ENCODE measurements at places on chromosomes 6 and 20.

GRCh38 chr6:148285205-148285604 lies 57.4 kb upstream of the SASH1 start:
- DNase-seq = no peak
- no peak overlapping the region for H3K27ac ChIP-seq
- H3K36me3 ChIP-seq = peaks cover 2% of the 10 kb centered on the region
- no peak overlapping the region for H3K4me3 ChIP-seq
- H3K4me1 ChIP-seq = no peaks in the 10 kb centered on the region
- H3K27me3 ChIP-seq = no peaks in the 10 kb centered on the region

DNA sequence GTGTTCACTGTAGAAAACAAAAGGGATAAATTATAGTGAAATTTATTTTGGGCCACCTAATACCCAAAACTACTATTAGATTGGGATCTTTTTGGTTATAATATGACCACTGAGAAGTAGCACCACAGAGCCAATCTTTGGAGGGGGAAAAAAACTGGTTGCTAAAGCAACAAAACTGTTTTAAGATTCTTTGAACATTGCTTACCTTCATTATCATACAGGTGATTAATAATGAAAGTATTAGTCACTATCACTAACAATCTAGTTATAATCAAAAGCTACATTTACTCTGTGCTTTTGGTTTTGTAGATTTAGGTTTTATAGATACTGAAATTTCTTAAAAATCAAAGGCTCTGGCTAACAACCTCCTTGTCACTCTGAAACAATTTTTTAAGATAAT lies 31.7 kb downstream of the STX7 start:
- no peaks in the 10 kb centered on the region for H3K27me3 ChIP-seq
- H3K4me1 ChIP-seq = peaks cover 44% of the 10 kb centered on the region
- no peak for DNase-seq
- no peak overlapping the region for H3K27ac ChIP-seq
- H3K4me3 ChIP-seq = no peak overlapping the region

GRCh38 chr20:3446779-3447178 lies 24.0 kb upstream of the ATRN start:
- H3K27me3 ChIP-seq = peaks cover 13% of the 10 kb centered on the region
- no peak overlapping the region for H3K27ac ChIP-seq
- no peaks in the 10 kb centered on the region for H3K4me1 ChIP-seq

DNA sequence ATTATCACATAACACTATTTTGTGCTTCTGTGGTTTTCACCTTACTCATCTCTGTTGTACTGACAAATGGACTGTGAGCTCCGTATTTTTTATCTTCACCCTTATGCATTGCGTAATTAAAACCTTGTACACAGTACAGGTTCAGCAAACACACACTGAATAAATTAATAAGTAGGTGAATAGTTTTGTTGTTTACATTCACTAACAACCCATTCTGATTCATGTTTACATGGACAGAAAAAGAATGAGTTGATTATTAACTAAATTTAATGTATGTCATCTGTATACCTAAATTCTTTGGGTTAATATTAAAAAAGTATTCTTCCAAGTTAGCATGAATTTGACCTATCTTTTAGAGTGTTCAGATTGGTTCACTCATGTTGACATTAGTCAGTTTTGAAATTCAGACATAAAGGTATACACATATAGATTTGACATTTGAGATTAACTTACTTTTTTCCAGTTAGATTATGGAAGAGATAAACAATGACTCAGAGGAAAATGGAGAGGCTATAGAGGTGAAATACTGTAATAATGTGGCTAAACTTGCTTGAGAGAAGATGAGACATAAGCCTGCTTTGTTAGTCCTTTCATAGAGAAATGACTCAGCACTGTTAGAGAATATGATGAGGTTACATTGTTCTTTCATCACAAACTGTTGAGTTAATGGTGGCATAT lies 541.7 kb upstream of the FLRT3 start:
- peaks cover 28% of the 10 kb centered on the region for H3K4me1 ChIP-seq
- DNase-seq = no peak
- H3K4me3 ChIP-seq = no peak overlapping the region
- peak overlapping the region; percentile 63 for H3K27ac ChIP-seq

DNA sequence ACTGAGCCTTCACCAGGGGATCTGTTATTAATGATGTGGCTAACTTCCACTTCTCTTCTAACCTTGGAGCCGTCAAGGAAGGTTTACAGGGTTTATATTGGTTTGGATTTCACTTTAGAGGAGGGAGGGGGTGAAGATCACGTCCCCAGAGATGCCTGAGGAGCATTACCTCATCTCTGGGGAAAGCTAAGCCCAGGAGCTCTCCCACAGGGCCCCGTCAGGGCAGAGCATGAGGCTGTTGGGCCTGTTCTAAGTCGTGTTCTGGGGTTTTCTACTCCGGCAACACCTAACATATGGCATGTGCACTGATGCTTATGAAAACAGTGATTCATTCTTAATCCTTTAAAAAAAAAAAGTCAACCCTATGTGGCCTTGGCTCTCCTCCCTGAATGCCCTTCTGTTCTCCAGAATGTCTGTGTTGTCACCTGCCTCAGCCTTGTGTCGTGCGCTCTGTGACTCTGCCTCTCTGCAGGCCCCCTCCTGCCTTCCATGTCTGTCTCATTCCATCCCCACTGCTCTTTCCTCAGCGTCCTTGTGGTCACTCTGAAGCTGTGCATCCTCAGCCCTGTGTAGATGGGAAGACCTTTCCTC lies 97.4 kb upstream of the JARID2 start:
- peaks cover 13% of the 10 kb centered on the region for H3K4me1 ChIP-seq
- peak; percentile 42 for DNase-seq
- H3K27ac ChIP-seq = peak overlapping the region; percentile 44
- H3K27me3 ChIP-seq = no peaks in the 10 kb centered on the region
- H3K36me3 ChIP-seq = no peaks in the 10 kb centered on the region

DNA sequence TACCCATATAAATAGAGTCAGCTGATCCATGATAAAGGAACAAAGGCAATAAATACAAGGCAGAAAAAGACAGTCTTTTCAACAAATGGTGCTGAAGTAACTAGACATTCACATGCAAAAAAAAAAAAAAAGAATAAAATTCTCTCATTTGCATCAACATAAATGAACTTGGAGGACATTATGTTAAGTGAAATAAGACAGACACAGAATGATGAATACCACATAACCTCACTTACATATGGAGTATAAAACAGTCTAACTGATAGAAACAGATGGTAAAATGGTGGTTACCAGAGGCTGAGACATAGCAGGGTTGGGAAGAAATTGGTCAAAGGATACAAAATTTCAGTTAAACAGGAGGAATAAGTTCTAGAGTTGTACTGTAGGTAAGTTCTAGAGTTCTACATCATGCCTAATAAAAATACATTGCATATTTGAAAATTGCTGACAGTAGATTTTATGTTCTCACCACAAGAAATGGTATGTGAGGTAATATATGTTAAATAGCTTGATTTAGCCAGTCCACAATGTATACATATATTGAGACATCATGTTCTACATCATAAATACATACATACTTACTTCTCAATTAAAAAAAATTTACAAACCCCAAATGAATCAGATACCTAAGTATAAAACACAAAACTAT lies 8.3 kb downstream of the ZNF322 start:
- no peak for DNase-seq
- H3K27ac ChIP-seq = no peak overlapping the region
- H3K27me3 ChIP-seq = no peaks in the 10 kb centered on the region
- H3K4me1 ChIP-seq = peaks cover under 1% of the 10 kb centered on the region

DNA sequence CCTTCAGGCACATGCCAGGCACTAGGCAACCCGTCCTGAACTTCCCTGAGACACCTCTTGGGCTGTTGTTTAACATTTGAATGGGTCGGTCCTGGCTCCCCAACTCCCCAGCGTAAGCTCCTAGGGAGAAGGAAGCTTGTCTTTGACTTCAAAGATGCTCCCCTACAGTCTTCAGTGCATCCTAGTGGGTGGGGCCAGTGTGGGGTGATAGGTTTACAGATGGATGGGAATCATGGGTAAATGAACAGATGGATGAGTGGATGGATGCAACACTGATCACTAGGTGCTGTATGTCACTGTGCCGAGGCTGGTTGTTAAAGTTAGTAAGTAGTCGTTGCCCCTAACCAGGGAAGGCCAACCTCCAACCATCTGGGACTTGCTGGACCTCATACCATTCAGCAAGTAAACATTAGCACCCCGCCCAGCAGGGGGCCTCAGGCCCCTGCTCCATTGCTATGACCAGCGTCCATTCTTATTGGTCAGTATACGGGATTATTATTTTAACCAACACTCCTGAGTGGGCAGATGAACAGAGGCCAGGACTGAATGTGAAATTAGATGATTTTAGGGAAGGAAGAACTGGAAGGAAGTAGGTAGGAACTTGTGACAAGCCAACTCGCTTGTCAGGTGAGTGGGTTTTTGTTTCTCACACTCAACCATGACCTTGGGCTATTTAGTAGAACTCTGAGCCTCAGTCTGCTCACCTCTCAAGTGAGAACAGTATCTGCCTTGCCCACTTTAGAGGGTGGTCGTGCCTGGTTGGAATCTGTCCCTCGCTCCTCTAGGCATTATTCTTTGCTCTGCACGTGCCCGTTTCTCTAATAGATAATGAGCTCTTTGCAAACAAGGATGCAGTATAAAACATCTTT lies 82.9 kb upstream of the FOXP4 start:
- H3K4me3 ChIP-seq = no peak overlapping the region
- DNase-seq = no peak
- H3K4me1 ChIP-seq = peaks cover 39% of the 10 kb centered on the region
- H3K27ac ChIP-seq = no peak overlapping the region

- H3K4me1 ChIP-seq = peaks cover 9% of the 10 kb centered on the region
- peaks cover 6% of the 10 kb centered on the region for H3K27me3 ChIP-seq
- H3K36me3 ChIP-seq = no peaks in the 10 kb centered on the region
- DNase-seq = no peak
- no peak overlapping the region for H3K4me3 ChIP-seq
Measured at GRCh38 chr6:155001934-155002333, 6.8 kb downstream of the TIAM2 start.

DNA sequence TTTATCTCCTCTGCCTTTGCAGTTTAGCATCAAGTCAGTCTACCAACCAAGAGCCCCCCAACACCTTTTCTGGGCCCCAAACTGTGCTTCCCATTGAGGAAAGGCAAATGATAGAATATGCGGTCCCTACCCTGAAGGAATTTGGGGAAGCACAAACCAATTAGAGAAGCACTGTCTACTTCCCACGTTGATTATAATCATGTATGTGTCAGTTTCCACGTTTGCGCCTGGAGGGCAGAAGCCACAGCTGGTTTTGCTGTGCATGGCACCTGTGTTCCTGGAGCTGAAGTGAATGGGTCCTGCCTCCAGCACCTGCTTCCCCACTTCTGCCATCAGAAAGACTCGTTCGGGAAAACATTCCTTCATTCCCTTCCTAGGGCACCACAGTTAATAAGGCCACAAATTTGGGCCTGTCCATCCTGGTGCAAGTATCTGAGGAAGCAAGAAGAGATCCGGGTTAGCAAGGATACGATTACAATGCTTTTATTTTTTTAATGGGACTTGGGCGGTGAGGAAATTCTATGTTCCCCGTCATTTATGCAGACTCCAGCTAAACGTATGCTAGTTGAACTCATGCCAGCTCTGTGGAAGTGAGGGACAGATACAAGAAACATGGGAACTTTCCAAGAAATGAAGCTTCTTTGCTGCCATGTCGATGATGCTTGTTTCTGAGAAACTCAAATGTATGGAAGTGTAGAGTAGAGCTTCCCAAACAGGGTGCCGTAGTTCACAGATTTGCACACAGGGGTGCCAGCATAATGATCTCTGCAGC lies 333.5 kb downstream of the NRN1 start:
- peaks cover 22% of the 10 kb centered on the region for H3K4me1 ChIP-seq
- no peak overlapping the region for H3K27ac ChIP-seq
- H3K4me3 ChIP-seq = no peak overlapping the region
- H3K27me3 ChIP-seq = no peaks in the 10 kb centered on the region
- no peaks in the 10 kb centered on the region for H3K36me3 ChIP-seq

GRCh38 chr20:13236990-13237720 lies 16.1 kb downstream of the ISM1 start:
- H3K4me1 ChIP-seq = no peaks in the 10 kb centered on the region
- H3K4me3 ChIP-seq = no peak overlapping the region
- no peaks in the 10 kb centered on the region for H3K36me3 ChIP-seq
- peaks cover 5% of the 10 kb centered on the region for H3K27me3 ChIP-seq

DNA sequence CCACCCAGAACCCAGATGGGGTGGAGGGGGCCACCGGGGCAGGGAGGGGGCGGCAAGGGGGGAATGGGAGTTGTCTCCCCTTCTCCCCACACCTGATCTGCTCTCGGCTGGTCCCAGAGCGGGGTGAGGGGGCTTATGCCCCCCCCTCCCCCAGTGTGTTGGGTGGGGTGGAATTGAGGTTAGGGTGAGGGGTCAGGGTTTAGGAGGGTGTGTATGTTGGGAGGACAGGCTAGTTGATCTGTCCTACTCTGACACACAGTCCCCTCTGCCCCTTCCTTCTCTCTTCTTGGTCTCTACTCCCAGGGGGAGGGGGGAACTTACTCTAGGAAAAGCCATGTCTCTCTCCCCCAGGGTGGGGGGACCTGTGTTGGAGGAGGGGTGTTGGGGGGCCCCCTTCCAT lies 1.9 kb upstream of the ZBTB9 start:
- DNase-seq = no peak
- H3K27ac ChIP-seq = no peak overlapping the region
- H3K4me3 ChIP-seq = no peak overlapping the region
- H3K27me3 ChIP-seq = no peaks in the 10 kb centered on the region
- H3K4me1 ChIP-seq = peaks cover 18% of the 10 kb centered on the region

DNA sequence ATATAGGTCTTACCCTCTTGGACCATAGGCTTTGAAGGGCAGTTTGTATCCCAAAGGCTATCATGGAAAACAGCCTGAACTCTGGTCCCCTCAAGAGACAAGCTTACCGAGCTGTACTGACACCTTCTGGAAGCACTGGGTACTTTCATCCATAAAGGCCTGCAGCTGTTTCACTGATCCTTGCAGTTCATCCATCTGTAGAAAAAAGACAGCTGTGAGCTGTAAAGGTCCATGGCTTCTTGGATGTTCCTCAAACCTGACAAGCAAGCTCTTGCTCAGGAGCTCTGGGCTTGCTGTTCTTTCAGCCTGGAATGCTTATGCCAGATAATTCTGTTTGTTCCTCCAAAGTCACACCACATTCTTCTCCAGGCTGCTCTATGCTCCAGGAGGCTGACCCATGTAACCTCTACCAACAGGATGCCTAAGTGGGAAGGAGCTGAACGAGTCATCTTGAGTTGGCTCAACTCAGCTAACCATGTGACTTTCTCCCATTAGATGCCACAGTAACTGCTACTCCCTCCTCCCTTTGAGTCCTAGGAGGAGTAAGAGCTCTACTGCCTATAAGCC lies 8.8 kb upstream of the NDRG3 start:
- no peaks in the 10 kb centered on the region for H3K4me1 ChIP-seq
- no peak for DNase-seq
- no peaks in the 10 kb centered on the region for H3K27me3 ChIP-seq
- H3K4me3 ChIP-seq = no peak overlapping the region

DNA sequence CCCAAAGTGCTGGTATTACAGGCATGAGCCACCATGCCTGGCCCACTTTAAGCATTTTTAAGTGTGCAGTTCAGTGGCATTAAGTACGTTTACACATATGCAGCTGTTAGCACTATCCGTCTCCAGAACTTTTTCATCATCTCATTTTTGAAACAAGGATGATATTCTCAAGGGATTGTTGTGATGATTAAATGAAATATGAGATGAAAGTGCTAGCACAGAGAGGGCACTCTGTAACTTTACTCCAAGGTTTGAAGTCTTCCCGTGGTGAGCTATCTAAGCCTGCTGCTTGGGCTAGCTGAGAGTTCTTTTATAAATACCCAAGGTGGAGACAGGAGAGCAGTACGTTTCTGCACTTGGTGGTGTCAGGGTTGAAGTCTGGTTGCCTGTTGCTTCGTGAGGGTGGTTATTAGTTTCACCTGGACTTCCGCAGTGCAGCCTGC lies 6.6 kb downstream of the TM9SF4 start:
- no peak for DNase-seq

Data from mesothelial cell of epicardium (in vitro differentiated cells).